ENCODE measurements at places on chromosomes 13 and 19. TPM values are rescaled to one million over a fixed set of nuclear protein-coding genes. Genes with fewer than 3 reads are reported as not detected.

Gene TSKS
- total RNA-seq, result not detected

Gene NBEA
- total RNA-seq, result not detected

Gene ENOX1
- total RNA-seq, result 0.10 TPM

Gene ELF1
- total RNA-seq, result 46.5 TPM
